ENCODE measurements at places on chromosomes 6 and 20. TPM values are rescaled to one million over a fixed set of nuclear protein-coding genes. Genes with fewer than 3 reads are reported as not detected.
A peak's percentile ranks its signal among the peaks of the same experiment; 100 is the strongest.

GRCh38 chr6:141552463-141552862, 580.3 kb upstream of the GJE1 start:
- peak; percentile 41 for DNase-seq

DNA sequence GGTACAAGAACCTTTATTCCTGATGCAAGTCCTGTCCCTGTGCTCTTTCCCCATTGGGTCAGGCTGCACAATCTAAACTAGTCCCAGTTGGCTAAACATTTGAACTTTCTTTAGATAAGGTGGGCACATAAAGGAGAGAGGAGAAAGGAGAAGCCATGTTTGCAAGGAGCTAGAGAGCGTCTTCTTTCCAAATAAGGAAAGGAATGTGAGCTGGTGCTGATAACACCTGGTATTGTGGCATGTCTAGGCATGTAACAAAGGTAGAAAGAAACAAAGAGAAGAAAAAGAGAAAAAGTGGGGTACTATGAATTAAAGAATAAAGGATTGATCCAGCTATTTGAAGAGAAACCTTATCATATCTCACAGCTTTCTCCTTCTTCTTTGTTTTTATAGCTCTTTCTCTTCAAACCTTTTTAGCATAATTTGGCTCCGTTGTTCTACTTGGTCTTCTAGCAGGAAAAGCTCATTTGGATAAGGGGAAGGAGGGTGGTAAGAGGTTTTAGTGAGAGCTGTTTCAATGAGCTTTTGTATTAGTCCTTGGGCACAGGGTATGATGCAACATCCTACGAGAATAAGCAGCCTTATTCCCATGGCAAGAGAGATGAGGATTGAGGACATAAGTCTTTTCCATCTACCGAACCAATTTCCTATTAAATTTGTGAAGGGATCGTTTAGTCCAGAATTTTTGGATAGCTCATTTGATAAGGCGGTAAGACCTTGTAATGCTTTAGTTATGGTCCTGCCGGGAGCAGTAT, 415.5 kb upstream of the MAN1A1 start:
- no peak for DNase-seq

GRCh38 chr6:38273325-38273724, 366.4 kb downstream of the BTBD9 start:
- DNase-seq: peak; percentile 43

The SYNJ2 gene
- 28.6 TPM for total RNA-seq

GRCh38 chr20:20407891-20408805, 40.2 kb downstream of the INSM1 start:
- peak; percentile 32 for DNase-seq

- DNase-seq: no peak
These were observed 42.8 kb downstream of the MAP3K7 start for GRCh38 chr6:90544081-90544480.

Data from GM23248 (cell line).